ENCODE measurements at places on chromosomes 2 and 18.
A peak's percentile ranks its signal among the peaks of the same experiment; 100 is the strongest.

- no peak for DNase-seq
Observed at GRCh38 chr2:74546004-74546403, 7.7 kb downstream of the LOXL3 start.

DNA sequence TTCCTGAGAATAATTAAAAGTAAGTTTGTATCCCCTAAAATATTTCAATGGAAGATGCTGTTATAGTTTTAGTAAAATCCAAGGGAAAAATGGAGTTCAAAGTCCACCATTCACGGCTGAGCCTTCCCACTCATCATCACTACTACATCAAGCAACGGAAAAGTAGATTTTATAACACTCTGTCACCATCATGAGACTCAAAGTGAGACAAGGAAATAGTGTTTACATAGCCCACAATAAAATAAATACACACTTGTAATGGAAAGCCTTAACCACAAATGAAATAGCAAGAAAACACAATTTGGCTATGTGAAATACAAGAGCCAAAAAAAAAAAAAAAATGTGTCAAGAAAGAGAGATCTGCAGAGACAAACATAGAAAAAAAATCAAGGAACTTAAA is 569.9 kb upstream of the REG3G start:
- DNase-seq: no peak

GRCh38 chr2:109174214-109174613 is 45.2 kb downstream of the SH3RF3 start:
- peak; percentile 36 for DNase-seq

GRCh38 chr2:69544951-69545350 is 98.6 kb downstream of the AAK1 start:
- no peak for DNase-seq

Data from GM03348 (cell line).